ENCODE measurements at places on chromosomes 5 and 9. TPM values are rescaled to one million over a fixed set of nuclear protein-coding genes. Genes with fewer than 3 reads are reported as not detected.

DNA sequence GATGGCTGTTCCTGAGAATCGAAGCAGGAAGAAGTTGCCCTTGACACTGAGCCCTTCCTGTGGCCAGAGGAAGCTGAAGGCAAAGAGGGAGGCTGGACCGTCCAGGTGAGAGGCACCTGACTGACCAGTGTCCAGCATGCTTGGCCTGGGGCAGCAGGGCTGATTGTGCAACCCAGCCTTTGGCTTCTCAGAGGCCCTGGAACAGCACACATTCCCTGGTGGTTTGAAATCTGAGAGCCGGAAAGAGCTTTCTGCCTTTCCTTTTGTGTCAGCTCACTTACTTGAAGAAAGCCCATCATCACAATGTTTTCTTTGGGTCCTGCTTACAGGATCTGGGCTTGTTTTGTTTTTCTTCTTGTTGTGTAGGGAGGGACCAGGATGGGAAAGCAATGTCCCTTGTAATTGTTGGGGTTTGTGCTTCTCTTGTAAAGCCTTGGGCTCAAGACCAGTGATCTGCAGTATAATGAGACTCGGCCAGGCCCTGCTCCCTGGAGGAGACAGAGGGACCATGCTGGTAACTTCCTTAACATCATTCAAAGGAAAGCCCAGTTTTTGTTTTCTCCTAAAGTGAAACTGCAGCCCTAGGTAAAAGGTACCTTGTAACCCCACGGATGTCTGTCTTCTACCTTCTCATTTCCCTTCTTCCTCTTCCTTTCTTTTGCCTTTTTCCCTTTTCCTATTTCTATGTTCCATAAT, 213.7 kb downstream of the NXNL2 start:
- no peak overlapping the region for H3K4me3 ChIP-seq
- no peaks in the 10 kb centered on the region for H3K36me3 ChIP-seq
- no peaks in the 10 kb centered on the region for H3K27me3 ChIP-seq
- H3K27ac ChIP-seq: peak overlapping the region; percentile 88

DNA sequence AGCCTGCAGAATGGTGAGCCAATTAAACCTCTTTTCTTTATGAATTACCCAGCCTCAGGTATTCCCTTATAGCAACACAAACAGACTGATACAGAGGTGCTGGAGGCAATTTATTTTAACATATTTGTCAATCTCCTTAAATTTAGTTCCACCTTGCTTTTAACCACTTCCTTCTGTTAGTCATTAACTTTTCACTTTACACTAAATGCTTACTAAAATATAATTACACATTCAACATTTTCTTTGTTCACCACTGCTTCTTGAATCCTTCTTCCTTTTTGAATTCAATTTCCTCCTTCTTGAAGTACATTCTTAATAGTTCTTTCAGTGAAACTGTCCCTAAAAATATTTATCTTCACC, 39.4 kb downstream of the LYRM7 start:
- H3K36me3 ChIP-seq: no peaks in the 10 kb centered on the region
- no peaks in the 10 kb centered on the region for H3K27me3 ChIP-seq
- H3K4me3 ChIP-seq: no peak overlapping the region
- H3K27ac ChIP-seq: no peak overlapping the region
- H3K4me1 ChIP-seq: peaks cover 2% of the 10 kb centered on the region

- H3K4me3 ChIP-seq: 0 out of 2 replicates have a peak overlapping the region, but pooled peaks have one; percentile 4
- DNase-seq: no peak
- H3K4me1 ChIP-seq: peaks cover 2% of the 10 kb centered on the region
- peaks cover 18% of the 10 kb centered on the region for H3K36me3 ChIP-seq
Measured at GRCh38 chr5:172985596-172985995, 2.0 kb downstream of the ATP6V0E1 start.

GRCh38 chr9:130946766-130947617, 7.9 kb upstream of the FIBCD1 start:
- H3K36me3 ChIP-seq: no peaks in the 10 kb centered on the region
- H3K27ac ChIP-seq: no peak overlapping the region
- H3K4me3 ChIP-seq: no peak overlapping the region
- no peaks in the 10 kb centered on the region for H3K4me1 ChIP-seq
- DNase-seq: no peak

- no peak for DNase-seq
- H3K27ac ChIP-seq: no peak overlapping the region
- peaks cover 11% of the 10 kb centered on the region for H3K4me1 ChIP-seq
- H3K4me3 ChIP-seq: no peak overlapping the region
- no peaks in the 10 kb centered on the region for H3K36me3 ChIP-seq
Measured at GRCh38 chr5:91277840-91278239, 105.3 kb downstream of the ARRDC3 start.

GRCh38 chr9:112124156-112124555, 50.9 kb downstream of the SUSD1 start:
- DNase-seq: no peak
- no peak overlapping the region for H3K4me3 ChIP-seq
- no peaks in the 10 kb centered on the region for H3K27me3 ChIP-seq

DNA sequence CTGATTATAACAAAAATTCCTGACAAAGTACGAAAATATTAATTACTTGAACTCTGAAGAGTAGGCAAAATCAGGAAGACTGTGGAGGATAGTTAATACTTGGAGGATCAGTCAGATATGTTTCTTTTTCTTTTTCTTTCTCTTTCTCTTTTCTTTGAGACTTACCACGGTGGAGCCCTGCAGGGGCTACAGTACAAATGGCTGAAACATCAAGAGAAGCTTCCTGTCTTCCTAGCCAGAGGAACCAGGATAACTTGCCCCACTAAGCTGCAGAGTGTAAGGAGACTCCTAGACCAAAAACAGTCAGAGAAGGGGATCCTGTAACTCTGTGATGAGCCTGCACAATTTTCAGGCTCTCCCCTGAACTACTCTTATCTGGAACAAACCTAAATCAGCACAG, 324.6 kb upstream of the TYRP1 start:
- no peaks in the 10 kb centered on the region for H3K27me3 ChIP-seq
- no peaks in the 10 kb centered on the region for H3K36me3 ChIP-seq
- H3K4me1 ChIP-seq: no peaks in the 10 kb centered on the region

DNA sequence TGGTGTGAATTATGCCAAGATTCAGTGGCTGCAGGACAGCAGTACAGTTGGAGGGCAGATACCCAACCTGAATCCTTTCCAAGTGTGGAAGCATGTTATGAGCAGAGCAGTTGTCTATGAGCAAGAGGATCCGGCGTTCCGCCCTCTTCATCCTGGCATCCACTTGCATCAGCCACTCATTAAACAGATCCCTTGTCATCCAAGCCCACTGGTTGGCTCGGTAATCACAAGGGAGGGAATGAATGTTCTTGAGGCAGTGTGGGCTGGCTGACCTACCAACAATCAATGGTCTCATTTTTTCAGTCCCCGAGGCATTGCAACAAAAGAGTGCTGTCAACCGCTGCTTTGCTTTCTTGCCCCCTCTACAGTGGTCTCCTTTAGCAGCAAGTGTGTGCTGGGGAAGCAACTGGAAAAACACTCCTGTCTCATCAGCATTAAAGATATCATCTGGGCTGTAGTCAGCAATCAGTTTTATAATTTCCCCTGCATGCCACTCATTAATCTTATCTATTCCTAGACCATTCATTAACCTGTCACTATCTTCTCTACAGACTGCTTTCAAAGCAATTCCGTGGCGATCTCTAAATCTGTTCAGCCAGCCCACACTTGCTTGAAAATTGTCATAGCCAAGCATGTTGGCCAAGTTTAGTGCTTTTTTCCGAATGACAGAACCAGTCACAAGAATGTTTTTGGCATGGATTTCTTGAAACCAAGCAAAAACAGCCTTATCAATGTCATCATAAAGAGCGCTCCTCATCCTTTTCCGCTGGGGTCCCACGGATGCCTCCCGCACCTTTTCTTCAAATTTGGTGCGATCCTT, 4.9 kb downstream of the TIGD6 start:
- no peaks in the 10 kb centered on the region for H3K27me3 ChIP-seq
- DNase-seq: no peak
- no peak overlapping the region for H3K27ac ChIP-seq

DNA sequence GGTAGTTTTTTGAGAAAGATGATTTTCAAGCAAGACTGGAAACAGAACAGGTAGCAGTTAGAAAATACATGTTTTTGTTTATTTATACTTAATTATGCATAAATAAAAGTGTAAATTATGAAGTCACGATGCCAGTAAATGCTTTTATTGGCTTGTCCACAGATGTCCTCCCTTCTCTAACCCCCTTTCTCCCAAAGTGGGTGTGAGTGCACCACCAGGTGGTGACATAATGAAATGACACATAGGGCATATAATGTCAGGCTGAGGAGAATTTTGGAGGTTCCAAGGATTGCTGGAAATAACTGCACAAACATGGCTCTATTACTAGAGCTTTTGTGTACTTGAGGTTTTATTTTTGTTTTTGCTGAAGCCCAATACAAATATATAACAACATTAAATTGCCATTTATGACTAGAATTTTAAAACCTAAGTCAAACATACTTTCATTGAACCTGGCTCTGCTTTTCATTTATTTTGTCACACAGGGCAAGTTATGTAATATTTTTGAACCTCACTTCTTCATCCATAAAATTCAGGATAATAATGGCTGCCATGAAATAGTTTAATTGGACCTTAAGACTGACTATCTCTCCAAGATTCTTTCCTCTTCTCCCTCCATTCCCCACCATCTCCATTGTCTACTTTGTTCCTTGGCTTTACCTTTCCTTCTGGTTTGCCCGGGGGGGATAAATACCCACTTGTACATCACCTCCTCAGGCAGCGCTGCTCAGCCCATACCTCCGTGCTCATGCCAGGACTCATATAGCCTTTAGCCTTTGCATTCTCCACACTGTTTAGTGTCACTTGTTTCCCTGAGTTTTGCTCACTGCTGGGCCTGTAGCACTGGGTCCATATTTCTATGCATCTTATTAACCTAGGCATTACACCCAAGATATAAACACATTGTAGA, 168.8 kb downstream of the PDE4D start:
- H3K4me1 ChIP-seq: no peaks in the 10 kb centered on the region
- H3K27me3 ChIP-seq: no peaks in the 10 kb centered on the region
- DNase-seq: peak; percentile 36
- H3K27ac ChIP-seq: peak overlapping the region; percentile 52

DNA sequence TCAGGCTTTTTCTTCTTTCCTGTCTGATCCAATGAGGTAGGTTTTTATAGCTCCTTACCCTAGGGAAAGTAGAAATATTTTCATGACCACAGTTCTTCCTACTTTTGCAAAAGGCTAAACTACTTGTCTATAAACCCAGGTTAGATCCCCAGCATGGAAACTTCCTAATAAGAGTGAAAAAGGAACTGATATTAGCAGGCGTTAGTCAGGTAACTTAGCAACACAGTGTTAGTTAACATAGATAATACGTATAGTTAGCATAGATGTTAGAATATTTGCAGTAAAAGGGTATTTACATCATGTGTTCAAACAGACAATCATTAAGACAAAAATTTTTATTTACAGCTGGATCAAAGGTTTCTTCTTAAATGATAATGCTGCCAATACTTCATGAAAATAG, 162.9 kb upstream of the DAB2 start:
- H3K27me3 ChIP-seq: peaks cover 24% of the 10 kb centered on the region
- no peak overlapping the region for H3K27ac ChIP-seq
- no peak overlapping the region for H3K4me3 ChIP-seq
- no peak for DNase-seq
- H3K4me1 ChIP-seq: no peaks in the 10 kb centered on the region

- no peak for DNase-seq
- no peaks in the 10 kb centered on the region for H3K36me3 ChIP-seq
- no peaks in the 10 kb centered on the region for H3K27me3 ChIP-seq
- H3K27ac ChIP-seq: no peak overlapping the region
- no peak overlapping the region for H3K4me3 ChIP-seq
Measured at GRCh38 chr5:6506611-6507010, 58.0 kb downstream of the UBE2QL1 start.

GRCh38 chr5:39427229-39427628, 2.4 kb upstream of the DAB2 start:
- peak; percentile 66 for DNase-seq
- peak overlapping the region; percentile 66 for H3K27ac ChIP-seq
- no peaks in the 10 kb centered on the region for H3K27me3 ChIP-seq
- H3K4me1 ChIP-seq: peaks cover 8% of the 10 kb centered on the region
- no peak overlapping the region for H3K4me3 ChIP-seq
- peaks cover 2% of the 10 kb centered on the region for H3K36me3 ChIP-seq

GRCh38 chr5:117633093-117633492, 1058.5 kb upstream of the SEMA6A start:
- H3K27me3 ChIP-seq: no peaks in the 10 kb centered on the region
- no peaks in the 10 kb centered on the region for H3K4me1 ChIP-seq

GRCh38 chr5:133364936-133365707, 247.2 kb downstream of the FSTL4 start:
- no peak for DNase-seq
- no peaks in the 10 kb centered on the region for H3K36me3 ChIP-seq
- H3K27me3 ChIP-seq: peaks cover 22% of the 10 kb centered on the region
- no peak overlapping the region for H3K27ac ChIP-seq

DNA sequence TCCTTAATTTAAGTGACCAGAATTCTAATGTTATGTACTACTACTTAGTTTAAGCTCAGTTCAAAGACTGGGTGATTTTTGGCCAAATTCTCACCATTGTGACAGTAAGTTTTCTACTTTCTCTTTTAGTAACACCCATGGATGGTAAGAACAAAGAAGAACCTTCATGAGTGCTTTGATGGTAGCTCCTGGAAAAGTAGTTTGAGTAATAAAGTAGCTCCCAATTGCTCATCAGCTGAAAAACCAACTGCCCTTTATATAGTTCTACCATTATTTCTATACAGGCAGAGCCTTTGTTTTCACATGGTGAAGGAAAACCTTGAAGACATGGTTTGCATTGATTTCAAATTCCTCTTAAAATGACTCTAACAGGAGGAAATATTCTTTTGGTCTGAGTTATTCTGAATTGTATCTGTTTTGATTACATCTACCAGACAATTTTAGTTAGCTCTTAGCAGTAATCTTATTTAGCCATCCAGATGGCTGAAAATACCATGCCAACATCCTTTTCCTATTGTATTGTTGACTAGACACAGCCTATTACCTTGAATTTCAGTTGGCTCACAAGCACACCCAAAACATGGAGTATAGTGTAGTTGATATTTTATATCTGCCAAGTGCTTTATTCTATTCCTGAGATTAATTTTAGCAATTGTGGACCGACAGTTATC, 23.7 kb upstream of the STARD4 start:
- peaks cover 3% of the 10 kb centered on the region for H3K4me1 ChIP-seq
- no peak for DNase-seq
- no peak overlapping the region for H3K4me3 ChIP-seq
- no peak overlapping the region for H3K27ac ChIP-seq
- no peaks in the 10 kb centered on the region for H3K27me3 ChIP-seq
- H3K36me3 ChIP-seq: no peaks in the 10 kb centered on the region

BAAT gene
- polyA plus RNA-seq: not detected

F2RL2 gene
- polyA plus RNA-seq: 30.9 TPM

GABBR2 gene
- polyA plus RNA-seq: 14.2 TPM

PURA gene
- polyA plus RNA-seq: 3.8 TPM

SMIM32 gene
- polyA plus RNA-seq: not detected

PNPLA7 gene
- 0.89 TPM for polyA plus RNA-seq

FST gene
- polyA plus RNA-seq: 195 TPM

SLC25A2 gene
- not detected for polyA plus RNA-seq

PCDHGB4 gene
- 10.0 TPM for polyA plus RNA-seq

PDE6A gene
- not detected for polyA plus RNA-seq

Measured in IMR-90 (cell line).